Activated CD4-positive, alpha-beta T cell treated with anti-CD3 and anti-CD28 coated beads, Interleukin-2, Interleukin-6, amounts not matched to agents 100 ng/mL and 50 ng/mL, durations not matched to agents 16 hours and 8 hours (primary cell): ENCODE measurements at places on chromosomes 3 and 15.

DNA sequence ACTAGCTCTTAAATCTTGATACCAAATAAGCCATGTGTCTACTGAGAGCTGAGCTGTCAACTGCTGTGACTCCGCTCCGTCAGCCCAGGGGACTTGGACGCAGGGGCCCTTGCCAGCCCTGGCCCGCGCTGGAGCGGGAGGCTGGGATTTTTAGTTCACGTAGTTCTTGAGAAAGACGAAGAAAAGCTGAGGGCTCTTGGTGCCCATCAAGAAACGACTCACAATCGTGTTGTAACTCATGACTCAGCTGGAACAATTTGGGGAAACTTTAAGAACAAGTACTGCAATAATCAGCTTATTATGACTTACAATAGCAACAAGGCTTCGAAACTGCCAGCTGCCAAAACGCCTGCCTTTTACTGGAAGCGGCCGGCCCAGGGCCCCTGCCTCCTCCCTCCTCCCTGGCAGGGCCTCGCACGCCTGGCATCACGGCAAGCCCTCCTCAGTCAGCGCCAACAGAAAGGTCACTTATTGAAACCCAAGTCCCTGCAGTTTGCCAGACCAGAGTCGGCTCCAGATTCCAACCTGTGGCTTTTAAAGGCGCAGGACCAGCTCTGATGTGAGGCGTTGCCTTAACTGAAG, 60.3 kb downstream of the RGMA start:
- peak; percentile 14 for DNase-seq

GRCh38 chr3:181470349-181470748, 241.4 kb upstream of the SOX2 start:
- DNase-seq, result no peak

DNA sequence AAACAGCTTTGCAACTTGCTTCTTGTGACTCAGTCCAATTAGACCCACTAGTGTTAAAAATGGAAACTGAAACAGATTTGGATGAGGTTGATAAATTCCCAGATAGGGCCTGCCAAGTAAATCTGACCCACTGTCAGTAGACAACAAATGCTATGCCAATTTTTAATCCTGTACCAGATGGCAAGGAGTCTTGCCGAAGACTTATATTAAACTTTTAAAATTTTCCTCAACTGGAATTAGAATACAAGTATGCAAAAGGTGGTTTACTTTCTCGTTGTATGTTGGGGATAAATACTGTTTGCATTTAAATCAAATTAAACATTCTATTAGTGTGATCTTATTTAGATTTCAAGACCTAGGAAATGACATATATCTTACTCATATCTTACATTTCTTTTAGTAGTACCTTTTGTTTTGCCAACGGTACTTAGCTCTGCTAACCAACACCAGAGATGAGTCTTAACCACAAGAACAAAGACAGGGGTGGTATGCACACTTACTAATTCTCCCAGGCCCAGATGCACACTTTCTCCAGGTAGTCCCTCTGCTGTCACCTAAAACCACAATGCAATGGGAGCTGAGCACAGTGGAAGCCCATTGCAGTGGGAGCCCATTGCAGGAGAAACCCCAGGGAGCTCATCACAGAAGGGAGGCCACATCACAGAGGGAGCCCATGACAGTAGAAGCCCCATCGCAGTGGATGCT, 77.8 kb downstream of the WWTR1 start:
- peak; percentile 76 for DNase-seq

DNA sequence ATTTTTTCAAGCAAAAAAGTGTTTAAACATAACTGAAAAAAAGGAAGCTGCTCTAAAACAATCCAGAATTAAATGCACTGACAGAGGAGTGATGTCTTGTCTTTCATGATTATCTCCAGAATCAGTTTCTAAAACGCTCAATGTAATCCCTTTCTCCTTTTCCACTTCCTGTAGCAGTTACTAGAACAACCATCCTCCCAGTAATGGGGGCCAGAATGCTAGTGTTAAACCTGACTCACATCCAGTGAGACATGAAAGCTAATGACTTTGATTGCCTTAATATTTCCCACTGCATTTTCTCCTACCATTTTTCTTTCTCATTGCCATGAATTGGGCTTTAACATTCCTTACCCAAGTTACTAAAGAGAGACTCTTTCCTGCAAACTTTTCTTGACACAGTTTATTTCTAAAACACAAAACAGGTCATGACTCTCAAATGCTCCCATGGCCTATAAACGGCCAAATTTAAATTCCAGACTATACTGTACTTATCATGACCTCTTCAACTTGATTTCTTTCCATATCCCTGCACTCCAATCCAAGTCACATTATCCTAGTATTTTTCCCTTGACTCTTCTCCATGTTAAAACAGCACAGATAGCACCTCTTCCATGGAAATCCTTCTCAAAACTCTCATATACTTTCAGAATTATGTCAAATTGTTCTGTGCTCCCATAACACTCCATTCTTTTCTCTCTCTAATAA, 341.4 kb downstream of the NAALADL2 start:
- no peak for DNase-seq

- no peak for DNase-seq
These were observed 41.8 kb downstream of the IFT122 start for GRCh38 chr3:129481766-129482332.

DNA sequence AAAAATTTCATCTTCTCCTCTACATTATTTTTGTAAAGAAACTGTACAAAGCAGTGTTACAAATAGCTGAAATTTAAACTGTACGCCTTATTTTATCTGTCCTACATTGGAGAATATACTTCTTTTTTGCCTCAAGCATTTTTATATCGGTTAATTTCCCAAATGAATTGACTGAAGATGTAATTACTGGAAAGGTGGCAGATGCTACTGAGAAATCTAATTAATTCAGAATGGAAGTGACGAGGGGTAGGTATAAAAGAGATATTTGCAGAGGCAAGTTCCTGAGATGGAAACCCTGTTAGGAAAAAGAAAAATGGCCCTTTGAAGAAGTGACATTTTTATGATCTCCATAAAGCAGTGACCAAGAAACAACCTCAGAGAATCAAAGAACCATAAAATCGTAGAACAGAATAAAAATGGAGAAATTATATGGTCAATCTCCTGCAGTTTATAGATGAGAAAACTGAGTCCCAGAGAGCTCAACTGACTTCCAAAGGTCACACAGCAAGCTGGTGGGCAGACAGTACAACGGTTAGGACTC, 20.4 kb downstream of the RUVBL1 start:
- DNase-seq, result no peak
